ENCODE measurements at places on chromosomes 6 and 20.

DNA sequence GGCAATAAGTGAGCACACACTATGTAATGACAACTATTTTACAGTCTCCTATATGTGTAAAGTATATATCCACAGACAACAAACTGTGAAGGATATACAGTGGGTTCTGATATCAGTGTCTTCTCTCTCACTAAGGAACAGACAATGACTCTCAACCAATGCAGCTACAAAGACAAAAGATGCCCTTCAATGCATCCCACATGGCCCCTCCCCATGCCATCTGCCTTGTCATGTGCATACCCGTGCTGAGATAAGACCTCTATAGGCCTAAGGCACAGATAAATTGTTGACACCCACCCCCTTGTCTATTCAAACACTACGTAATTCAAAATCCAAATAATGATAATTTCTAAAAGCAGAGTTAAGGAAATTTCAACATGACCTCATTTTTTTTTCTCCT is 1123.5 kb upstream of the MAP3K7 start:
- no peak for DNase-seq

DNA sequence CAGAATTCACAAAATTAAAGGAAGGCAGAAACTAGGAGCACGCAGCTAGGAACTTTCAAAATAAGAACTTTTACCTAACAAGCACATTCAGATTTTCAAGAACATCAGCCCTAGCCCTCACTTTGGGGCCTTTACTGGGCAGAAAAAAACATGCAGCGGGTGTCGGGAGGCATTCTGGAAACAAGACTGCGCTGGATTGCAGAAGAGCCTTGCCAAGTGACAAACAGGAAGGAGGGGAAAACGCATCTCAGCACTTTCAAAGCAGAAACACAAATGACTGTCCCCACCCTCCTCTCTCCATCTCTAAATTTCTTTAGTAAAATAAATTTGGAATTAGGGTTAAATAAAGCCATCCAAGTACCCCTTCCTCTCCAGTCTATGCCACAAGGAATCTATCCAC is 74.6 kb upstream of the RREB1 start:
- DNase-seq, result no peak

DNA sequence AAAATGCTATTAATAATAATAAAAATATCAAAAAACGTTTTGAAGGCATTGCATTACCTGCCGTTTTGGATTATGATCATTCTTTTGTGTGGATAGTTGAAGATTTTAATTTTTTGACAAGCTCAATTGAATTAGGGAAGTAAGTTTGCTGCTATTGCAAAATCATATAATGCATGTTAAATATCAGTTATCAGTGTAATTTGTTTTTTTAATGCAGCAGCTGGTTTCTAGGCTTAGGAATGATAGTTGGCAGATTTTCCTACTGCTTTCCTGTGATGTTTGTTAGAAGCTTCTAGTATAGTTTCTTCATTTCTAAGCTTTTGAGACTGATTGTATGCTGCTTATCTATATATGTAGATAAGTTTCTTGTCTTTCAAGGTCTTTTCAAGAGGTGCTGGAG is 99.0 kb downstream of the JARID2 start:
- no peak for DNase-seq

GRCh38 chr6:144588697-144589325 is 303.7 kb downstream of the UTRN start:
- DNase-seq, result no peak

GRCh38 chr6:31631681-31632278 is 11.3 kb downstream of the PRRC2A start:
- DNase-seq, result no peak
